ENCODE measurements at places on chromosomes 3 and 15.

- no peak for DNase-seq
Measured at GRCh38 chr3:49606427-49606826, 52.1 kb downstream of the BSN start.

DNA sequence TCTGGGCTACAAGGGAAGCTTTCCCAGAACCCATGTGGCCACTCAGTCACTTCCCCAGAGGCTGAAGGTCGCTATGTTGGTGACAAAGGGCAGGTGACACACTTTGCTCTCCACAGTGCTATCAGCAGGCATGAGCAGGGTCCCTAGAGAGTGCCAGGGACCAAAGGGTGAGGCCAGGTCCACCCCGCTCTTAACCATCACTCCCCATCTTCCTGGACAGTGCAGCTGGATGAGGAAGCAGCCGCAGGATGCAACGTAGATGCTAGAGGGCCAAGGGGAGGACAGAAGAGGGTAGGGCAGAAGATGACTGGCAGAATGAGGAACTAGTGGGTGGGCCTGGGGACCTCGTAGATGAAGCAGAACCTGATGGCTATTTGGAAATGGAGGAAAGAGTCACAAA lies 13.6 kb upstream of the LTF start:
- DNase-seq, result no peak

- DNase-seq, result no peak
Measured at GRCh38 chr15:67520321-67521028, 456 bp upstream of the C15orf61 start.

DNA sequence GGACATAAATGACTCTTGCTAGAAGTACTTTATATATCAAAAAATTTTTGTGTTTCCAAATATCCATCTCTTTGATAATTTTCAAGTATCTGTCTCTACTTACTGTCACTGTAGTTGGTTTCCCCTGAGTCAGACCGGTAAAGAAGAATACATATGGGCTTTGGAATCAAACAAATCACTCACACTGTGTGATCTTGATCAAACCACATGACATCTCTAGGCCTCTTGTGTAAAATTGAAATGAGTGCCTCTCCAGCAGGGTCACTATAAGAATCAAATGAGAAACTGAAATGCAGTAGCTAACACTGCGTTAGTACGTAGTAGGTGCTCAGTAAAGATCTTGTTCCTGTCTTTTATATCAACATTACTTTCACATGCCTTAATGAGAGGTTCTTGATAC lies 314.6 kb upstream of the STT3B start:
- DNase-seq, result no peak

DNA sequence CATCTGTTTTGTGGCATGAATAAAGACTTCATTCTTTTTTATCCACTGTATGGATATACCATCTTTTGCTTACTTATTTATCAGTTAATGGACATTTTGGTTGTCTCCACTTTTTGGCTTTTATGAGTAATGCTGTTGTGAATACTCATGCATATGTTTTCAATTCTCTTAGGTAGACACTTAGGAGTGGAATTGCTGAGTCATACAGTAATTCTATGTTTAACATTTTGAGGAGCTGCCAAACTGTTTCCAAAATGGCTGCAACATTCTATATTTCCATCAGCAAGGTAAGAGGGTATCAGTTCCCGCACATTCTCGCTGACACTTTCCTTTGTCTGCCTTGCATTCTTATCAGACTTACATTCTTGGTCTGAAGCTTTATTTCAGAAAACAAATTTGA lies 191.1 kb downstream of the WNT5A start:
- DNase-seq, result no peak

- DNase-seq, result no peak
Measured at GRCh38 chr3:68751888-68752287, 180.5 kb downstream of the TAFA4 start.

- DNase-seq, result no peak
Measured at GRCh38 chr15:77519540-77519939, 98.9 kb downstream of the HMG20A start.

DNA sequence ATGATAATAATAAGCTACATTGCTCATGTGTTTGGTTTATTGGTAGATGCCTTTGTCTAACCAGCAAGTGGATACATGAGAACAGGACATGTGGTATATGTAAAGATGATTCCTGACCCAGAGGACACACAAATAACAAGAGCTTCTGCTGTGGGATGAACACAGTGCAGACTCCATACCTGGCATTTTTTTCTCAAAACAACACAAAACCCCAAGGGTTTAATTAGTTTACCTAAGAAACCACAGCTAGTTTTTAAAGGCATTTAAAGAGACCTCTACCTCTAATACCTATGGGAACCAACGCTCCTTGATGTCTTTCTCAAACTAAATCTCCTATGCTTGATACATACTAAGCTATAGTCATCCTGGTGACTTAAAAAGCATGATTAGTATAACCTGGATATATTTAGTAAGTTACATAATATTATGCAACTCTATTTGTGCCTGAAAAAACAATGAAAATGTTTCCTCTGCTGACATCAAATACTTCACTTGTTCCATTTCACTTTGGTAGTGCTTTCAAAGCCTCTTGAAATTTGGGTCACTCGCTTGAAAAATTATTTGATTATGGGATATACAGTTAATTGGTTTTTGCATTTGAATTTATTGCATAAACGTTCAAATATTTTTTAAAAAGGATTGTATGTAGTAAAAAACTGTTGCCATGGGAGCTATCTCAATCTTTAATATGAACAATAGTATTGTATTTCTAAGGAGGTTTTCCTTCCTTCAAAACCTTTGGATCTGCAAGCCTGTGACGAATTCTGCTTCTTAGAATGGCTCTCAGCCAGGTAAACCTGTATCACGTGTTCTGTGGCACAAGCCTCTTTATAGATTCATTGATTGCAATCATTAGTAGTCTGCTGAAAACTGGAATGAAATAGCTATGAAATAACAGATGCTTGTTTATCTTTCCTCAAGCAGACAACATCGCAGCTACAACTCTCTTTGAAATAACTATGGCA lies 233.0 kb upstream of the KCNMB2 start:
- DNase-seq, result no peak

GRCh38 chr15:22846073-22846472 lies 7.6 kb downstream of the NIPA2 start:
- DNase-seq, result no peak

DNA sequence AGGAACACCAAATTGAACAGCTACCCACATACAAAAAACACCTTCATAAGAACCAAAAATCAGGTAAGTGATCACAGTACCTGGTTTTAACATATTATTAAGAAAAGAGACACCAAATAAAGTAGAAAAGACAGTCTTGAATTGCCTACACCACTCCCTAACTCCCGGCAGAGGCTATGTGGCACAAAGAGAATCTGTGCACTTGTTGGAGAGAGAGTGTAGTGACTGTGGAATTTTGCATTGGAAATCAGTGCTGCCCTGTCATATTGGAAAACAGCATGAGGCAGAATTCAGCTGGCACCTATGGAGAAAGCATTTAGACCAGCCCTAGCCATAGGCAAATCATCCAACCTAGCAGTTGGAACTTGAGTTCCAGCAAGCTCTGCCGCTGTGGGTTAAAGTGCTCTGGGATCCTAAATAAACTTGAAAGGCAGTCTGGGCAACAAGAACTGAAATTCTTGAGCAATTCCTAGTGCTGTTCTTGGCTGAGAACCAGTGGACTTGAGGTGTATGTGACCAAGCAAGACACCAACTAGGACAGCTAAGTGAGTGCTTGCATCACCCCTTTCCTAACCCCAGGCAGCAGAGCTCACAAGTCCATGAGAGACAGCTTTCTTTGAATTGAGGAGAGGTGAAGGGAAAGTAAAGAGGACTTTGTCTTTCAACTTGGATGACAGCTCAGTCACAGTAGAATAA lies 969.6 kb upstream of the ALCAM start:
- no peak for DNase-seq

GRCh38 chr3:181860235-181860634 lies 148.5 kb downstream of the SOX2 start:
- DNase-seq, result no peak

DNA sequence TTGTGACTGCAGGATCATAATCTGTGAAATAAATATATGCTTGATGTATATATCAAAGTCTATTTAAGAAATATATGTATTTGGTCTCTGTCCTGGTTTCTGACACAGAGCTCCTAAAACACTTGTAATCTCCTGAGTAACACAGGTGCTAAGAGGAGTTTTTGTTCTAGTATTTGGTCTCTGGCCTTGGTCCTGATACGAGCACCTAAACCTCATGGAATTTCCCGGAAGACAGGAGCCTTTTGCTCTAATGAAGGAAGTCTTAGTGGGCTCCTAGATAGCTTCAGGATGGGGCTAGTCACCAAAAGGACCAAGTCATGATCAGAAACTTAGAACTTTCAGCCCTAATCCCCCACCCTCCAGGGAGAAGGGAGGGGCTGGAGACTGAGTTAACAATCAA lies 19.2 kb upstream of the MUSTN1 start:
- DNase-seq, result no peak

- no peak for DNase-seq
Measured at GRCh38 chr15:29170521-29170920, 99.1 kb downstream of the NSMCE3 start.

GRCh38 chr3:143634991-143635390 lies 213.3 kb downstream of the SLC9A9 start:
- DNase-seq, result no peak

DNA sequence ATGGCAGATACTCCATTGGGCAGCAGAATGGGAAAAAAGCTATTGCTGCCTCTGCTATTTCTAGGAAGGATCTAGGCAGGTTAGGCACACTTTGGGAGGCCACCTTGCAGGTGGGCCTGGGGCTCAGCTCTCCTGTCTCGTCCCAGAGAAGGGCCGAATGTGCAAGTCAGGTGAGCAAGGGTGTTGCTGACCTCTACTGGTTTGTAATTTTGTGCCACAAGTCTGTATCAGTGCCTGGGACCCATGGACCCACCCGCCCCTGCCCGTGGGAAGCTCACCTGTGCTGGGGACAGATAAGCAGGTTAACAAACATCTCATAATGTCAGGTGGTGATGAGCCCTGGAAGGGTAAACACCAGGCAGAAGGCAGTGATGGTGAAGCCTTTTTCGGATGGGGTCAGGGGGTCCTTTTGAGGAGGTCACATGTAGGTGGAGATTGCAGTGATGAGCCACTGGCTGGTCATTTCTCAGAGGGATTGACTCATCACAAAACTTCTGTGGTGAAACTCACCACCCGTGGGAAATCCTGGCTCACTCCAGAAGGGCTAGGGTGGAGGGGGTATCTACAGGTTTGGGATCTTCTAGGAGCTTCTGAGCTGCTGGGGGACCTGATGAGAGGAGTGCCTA lies 161.3 kb downstream of the KLF13 start:
- DNase-seq, result no peak

DNA sequence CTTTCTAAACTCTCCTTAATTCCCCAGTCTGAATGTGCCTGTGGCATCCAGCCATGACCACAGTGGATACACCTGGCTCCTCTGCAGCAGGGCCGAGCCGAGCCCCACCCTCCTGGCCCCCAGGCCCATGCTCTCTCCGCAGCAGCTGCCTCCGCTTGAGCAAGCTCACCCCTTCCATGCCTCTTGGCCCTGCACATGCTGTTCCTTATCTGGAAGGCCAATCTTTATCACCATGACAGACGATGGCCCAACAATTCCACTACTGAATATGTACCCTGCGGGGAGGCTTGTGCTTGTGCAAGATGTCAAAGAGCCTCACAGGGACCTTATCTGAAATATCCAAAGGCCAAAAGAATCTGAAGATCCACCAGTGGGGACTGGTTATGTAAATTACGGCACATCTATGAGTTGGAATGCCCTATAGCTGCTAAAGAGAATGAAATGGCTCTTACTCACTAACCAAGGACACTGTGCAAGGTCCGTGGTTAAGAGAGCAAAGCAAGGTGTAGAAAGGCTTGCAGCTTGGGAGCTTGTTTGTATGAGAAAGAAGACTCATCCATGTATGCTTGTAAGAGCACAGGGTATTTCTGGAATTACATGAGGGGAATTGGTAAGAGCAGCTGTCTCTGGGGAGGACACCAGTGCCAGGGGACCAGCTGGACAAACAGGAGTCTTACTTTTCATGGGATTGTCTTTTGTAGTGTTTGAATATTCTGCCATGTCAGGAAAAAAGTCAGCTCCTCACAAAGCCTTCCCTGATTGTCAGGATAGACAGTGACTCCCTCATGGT lies 55.2 kb downstream of the WNT7A start:
- no peak for DNase-seq

- no peak for DNase-seq
Measured at GRCh38 chr3:100053951-100054620, 60.2 kb downstream of the FILIP1L start.

Measured in stimulated activated CD8-positive, alpha-beta memory T cell treated with anti-CD3 and anti-CD28 coated beads, Interleukin-15, amount 100 ng/mL, for 24 hours (primary cell).